AG20443 (cell line): ENCODE measurements at places on chromosomes 5 and 9.

GRCh38 chr9:72327631-72328030 lies 37.4 kb downstream of the ZFAND5 start:
- DNase-seq: no peak

GRCh38 chr5:64532657-64533056 lies 26.8 kb downstream of the RGS7BP start:
- peak; percentile 9 for DNase-seq

- peak; percentile 83 for DNase-seq
These were observed 139.5 kb upstream of the KLF9 start for GRCh38 chr9:70553707-70554673.

GRCh38 chr5:96605144-96605837 lies 56.9 kb upstream of the CAST start:
- peak; percentile 20 for DNase-seq

GRCh38 chr5:154780128-154780527 lies 25.0 kb downstream of the LARP1 start:
- DNase-seq: no peak

- DNase-seq: no peak
These were observed 15.5 kb downstream of the TRIM7 start for GRCh38 chr5:181189363-181189961.

GRCh38 chr5:17805227-17805825 lies 171.1 kb downstream of the TAF11L14 start:
- DNase-seq: no peak

- peak; percentile 73 for DNase-seq
These were observed 209.3 kb downstream of the ROR2 start for GRCh38 chr9:91740701-91741100.

DNA sequence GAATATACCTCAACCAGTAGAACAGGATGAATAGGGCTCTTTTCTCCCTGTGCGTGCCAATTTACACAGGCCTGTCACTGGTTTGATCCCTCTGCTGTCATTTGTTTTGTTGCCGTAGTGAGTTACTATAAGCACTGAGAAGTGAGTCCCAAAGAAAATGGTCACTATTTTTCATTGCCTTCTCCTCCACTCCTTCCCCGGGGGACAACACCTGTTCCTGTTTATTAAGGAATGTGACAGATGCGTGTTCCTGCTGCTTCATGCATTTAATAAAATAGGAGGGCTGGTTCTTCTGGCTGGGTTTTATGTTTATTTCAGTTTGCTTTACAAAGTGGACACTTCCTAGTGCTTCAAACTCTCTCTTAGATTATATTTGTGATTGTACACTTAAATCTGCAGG lies 6.4 kb downstream of the THBS4 start:
- DNase-seq: no peak

GRCh38 chr5:163604013-163604412 lies 98.6 kb downstream of the MAT2B start:
- no peak for DNase-seq

GRCh38 chr5:83029912-83030311 lies 47.3 kb downstream of the TMEM167A start:
- peak; percentile 57 for DNase-seq

GRCh38 chr9:98080780-98081179 lies 24.2 kb downstream of the NANS start:
- DNase-seq: no peak

- DNase-seq: no peak
These were observed 189.1 kb downstream of the ROR2 start for GRCh38 chr9:91760906-91761305.

DNA sequence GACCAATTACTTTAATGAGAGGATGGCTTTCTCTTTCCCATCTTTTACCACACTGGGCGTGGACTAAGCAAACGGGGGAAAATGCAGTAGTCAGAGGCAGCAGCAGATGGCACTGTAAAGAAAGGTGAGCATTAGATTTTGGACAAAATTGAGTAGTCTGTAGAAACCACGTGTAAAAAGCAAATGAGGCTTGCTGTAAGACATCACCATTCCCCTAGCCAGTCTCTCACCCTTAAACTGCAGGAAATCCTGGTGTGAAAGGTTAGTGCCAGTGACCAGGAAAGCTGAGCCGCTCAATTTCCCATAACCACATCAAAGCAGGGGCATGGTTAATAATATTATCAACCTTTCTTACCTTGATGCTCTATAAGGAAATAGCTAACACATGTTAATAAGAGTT lies 31.8 kb downstream of the SPATA31C2 start:
- peak; percentile 61 for DNase-seq

- no peak for DNase-seq
These were observed 68.6 kb downstream of the TMEM252 start for GRCh38 chr9:68472119-68472518.

GRCh38 chr5:175464074-175464941 lies 14.1 kb upstream of the SFXN1 start:
- DNase-seq: peak; percentile 63

- no peak for DNase-seq
These were observed 98.0 kb downstream of the GABBR2 start for GRCh38 chr9:98610711-98611110.

- no peak for DNase-seq
These were observed 133.7 kb downstream of the ROR2 start for GRCh38 chr9:91816356-91816755.

DNA sequence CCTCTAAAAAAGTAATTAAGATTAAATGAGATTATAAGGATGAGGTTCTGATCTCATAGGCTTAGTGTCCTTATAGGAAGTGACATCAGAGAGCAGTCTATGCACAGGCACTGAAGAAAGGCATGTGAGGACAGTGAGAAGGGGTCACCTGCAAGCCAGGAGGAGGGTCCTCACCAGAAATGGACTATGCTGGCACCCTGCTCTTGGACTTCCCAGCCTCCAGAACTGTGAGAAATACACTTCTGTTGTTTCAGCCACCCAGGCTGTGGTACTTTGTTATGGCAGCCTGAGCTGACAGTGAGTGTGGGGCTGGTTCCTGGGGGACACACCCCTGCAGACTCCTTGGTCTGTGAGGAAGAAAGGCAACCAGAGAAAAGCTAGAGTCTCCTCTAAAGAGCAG lies 34.7 kb upstream of the IL6ST start:
- no peak for DNase-seq

- no peak for DNase-seq
These were observed 7.7 kb downstream of the TPM2 start for GRCh38 chr9:35682051-35682450.
